ENCODE measurements at places on chromosomes 5 and 9.

- DNase-seq: no peak
These were observed 272.0 kb upstream of the ZNF462 start for GRCh38 chr9:106590759-106591505.

GRCh38 chr5:168217497-168217896 lies 73.9 kb upstream of the WWC1 start:
- no peak for DNase-seq

- DNase-seq: no peak
These were observed 7.4 kb downstream of the SMIM3 start for GRCh38 chr5:150785950-150786349.

- no peak for DNase-seq
These were observed 67.4 kb downstream of the ARRDC3 start for GRCh38 chr5:91315701-91316100.

DNA sequence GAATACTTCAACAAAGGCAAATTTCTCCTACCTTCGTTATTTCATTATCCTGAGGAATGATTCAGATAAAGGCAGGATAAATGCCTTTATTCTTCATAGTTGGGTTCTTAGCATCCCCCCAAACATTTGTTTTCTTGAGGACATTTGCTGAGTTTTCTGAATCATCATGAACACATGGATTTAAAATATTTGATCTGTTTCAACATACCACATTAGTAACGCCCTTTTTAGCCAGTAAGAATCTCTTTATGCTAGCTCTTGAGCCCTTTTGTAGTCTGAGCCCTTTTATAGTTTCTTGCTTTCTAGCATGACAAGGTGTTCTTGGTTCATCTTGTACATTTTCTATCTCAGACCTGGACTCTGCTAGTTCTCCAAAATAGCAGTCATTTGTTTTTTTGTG lies 27.9 kb downstream of the SKIC3 start:
- DNase-seq: no peak

Data from stimulated activated CD8-positive, alpha-beta memory T cell treated with anti-CD3 and anti-CD28 coated beads, Interleukin-15, amount 100 ng/mL, for 1 hour (primary cell).